Regular cardiac myocyte (primary cell): ENCODE measurements at places on chromosomes 7 and 10. TPM values are rescaled to one million over a fixed set of nuclear protein-coding genes. Genes with fewer than 3 reads are reported as not detected.

Gene C7orf57
- not detected in 2 replicates for total RNA-seq

Gene GBX1
- not detected in 2 replicates for total RNA-seq

Gene FGFR2
- total RNA-seq: under 0.01 and 0.19 TPM in 2 replicates

Gene RARRES2
- 1.3 and 25.4 TPM in 2 replicates for total RNA-seq

Gene NACAD
- total RNA-seq: 0.38 and 0.56 TPM in 2 replicates

Gene AKR1C4
- total RNA-seq: not detected in 2 replicates

Gene SUGCT
- 9.0 and 17.8 TPM in 2 replicates for total RNA-seq

Gene ANKRD22
- total RNA-seq: not detected in 2 replicates

Gene CLDN4
- total RNA-seq: 0.85 and 2.7 TPM in 2 replicates

Gene HKDC1
- 0.38 and 0.85 TPM in 2 replicates for total RNA-seq

Gene CNTNAP2
- total RNA-seq: not detected in 2 replicates

Gene ALOX5
- total RNA-seq: 0.19 and 0.28 TPM in 2 replicates

Gene PRF1
- not detected in 2 replicates for total RNA-seq

Gene UCMA
- not detected in 2 replicates for total RNA-seq

Gene ERVW-1
- total RNA-seq: not detected in 2 replicates

Gene NRCAM
- total RNA-seq: 2.3 and 10.4 TPM in 2 replicates

Gene OR6V1
- total RNA-seq: not detected in 2 replicates

Gene TRPV5
- not detected in 2 replicates for total RNA-seq

Gene RBP4
- 0.28 TPM in 1 of 2 replicates, not detected in the other for total RNA-seq

Gene SORCS1
- not detected in 2 replicates for total RNA-seq

Gene NOC3L
- 43.4 and 47.0 TPM in 2 replicates for total RNA-seq

Gene MYL10
- not detected in 2 replicates for total RNA-seq

Gene SP4
- 4.4 and 21.1 TPM in 2 replicates for total RNA-seq

Gene MOGAT3
- total RNA-seq: not detected in 2 replicates

Gene ABCC2
- total RNA-seq: 0.19 and 0.28 TPM in 2 replicates

Gene CUTC
- 22.8 and 26.3 TPM in 2 replicates for total RNA-seq

Gene MPP7
- 0.38 and 0.56 TPM in 2 replicates for total RNA-seq

Gene TMEM229A
- total RNA-seq: not detected in 2 replicates
